ENCODE measurements at places on chromosomes 5 and 9.

GRCh38 chr9:99182356-99182755, 39.4 kb downstream of the ALG2 start:
- peak; percentile 18 for DNase-seq

DNA sequence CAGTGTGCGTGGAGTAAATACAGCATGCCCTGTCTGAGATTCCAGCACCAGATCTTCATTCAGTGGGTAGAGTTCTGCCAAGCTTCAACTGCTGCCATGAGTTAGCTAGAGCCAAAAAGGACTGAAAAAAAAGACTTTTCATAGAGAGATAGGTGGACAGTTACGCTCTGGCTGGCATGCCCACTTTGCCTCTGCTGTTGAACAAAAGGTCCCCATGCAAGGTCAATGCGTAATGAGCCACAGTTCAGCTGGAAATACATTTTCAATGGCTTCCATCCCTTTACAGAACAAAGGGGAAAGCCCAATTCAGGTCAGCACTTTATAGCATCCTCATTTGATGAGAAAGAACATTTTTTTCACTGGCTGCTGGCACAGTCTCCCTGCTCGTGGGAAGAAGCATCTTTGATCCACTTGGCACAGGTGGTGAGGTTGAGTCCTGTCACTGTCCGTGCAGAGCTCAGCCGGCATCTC, 86.9 kb upstream of the ERCC6L2 start:
- no peak for DNase-seq

GRCh38 chr5:113271015-113271414, 163.8 kb downstream of the TSSK1B start:
- DNase-seq: no peak

GRCh38 chr5:175657593-175658271, at the start of gene HRH2:
HRH2 (plus strand) TSS chr5:175658071; CDS start chr5:175683234, 25,163 bp downstream.
- DNase-seq: no peak

- DNase-seq: no peak
Observed at GRCh38 chr5:101288633-101289032, 385.6 kb upstream of the ST8SIA4 start.

GRCh38 chr9:131759017-131759647, 19.3 kb upstream of the RAPGEF1 start:
- DNase-seq: peak; percentile 54
